ENCODE measurements at places on chromosomes 4 and X.

- no peak for DNase-seq
Observed at GRCh38 chr4:17490575-17491059, 21.3 kb downstream of the QDPR start.

GRCh38 chr4:166777760-166778159, 456.5 kb downstream of the SPOCK3 start:
- no peak for DNase-seq

DNA sequence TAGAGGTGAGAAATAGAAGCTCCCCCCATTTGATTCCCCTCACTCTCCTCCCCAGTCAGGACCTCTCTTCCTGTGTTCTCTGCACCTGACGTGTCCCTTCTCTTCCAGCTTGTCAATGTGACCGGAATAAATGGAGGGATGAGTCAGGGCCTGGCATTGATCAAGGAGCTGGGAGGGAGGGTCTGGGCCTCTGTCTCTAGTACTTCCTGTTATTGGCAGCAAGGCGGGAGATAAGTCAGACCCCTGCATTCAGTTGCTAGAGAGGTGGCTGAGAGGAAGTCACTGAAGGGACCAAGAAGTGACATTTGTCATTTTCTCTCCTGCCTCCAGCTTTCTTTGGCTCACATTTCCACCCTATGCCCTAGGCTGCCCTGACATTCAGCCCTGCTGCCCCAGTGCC, 35.1 kb upstream of the ZNF41 start:
- no peak for DNase-seq

DNA sequence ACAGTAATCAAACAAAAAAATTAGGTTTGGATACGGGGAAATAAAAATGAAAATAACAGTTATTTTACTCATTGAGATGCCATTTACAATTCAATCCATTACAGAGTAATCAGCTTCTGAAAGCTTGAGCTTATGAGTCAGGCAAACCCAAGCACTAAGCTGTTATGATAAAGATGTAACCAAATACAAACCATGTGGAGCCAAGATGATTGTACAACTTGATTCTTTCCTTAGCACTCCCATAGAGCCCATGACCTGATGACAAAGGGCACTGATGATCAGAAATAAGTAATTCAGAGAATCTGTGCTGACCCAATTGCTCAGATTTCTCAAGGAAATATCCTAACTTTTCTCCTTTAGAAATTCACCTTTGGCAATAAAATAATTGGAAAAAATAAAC, 40.5 kb upstream of the PRKG2 start:
- DNase-seq: no peak

DNA sequence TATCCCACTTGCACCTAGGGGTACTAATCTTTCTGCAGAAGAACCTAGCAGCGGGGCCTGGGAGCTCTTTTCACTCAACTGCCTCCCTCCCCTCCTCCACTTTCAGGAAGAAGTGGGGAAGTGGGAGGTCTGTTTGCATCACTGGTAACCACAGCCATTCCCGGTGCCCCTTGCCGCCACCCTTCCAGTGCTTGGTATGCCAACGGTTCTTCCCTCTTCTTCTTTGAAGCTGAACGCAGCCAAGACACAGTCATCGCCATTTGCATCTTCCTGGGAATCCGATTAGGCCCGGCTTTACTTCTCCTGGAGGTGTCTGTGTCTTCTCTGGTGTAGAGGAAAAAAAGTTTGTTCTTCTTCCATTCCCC, 47.2 kb upstream of the RBPJ start:
- DNase-seq: no peak

GRCh38 chr4:123547216-123548165, 150.9 kb downstream of the SPRY1 start:
- DNase-seq: no peak

DNA sequence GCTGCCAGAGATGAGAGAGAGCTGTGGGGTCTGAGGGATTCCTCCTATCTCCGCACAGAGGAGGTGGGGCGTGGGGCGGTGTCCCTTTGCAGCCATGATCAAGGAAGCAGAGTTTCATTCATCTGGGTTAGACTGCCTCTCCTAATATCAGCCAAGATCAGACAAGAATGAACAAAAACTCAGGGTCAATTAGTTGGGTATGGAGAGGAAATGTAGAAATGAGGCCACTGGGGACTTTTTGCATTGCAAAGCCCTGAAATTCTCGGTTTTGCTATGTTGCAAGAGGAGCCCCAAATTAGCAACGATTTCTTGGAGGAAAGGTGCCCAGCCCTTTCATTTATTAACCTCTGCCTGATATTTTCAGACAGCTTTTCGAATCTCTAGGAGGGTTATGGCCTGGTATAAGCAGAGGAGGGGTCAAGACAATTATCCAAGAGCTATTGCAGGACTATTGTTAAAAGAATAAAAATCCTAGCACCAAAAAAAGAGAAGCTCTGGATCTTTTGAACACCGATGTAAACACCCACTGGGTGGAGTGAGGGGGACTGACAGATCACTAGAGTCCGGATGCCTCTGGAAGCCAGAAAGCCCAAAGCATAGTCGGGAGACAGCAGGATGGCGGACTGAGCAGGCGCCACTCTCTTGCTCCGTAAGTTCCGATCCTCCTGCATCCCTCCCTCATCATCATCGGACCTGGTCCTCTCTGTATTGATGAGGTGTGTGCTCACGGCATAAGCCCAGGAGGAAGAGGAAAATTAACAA, 34.4 kb upstream of the ACSL1 start:
- DNase-seq: no peak

- no peak for DNase-seq
Observed at GRCh38 chr4:18860836-18861530, 839.4 kb upstream of the LCORL start.

DNA sequence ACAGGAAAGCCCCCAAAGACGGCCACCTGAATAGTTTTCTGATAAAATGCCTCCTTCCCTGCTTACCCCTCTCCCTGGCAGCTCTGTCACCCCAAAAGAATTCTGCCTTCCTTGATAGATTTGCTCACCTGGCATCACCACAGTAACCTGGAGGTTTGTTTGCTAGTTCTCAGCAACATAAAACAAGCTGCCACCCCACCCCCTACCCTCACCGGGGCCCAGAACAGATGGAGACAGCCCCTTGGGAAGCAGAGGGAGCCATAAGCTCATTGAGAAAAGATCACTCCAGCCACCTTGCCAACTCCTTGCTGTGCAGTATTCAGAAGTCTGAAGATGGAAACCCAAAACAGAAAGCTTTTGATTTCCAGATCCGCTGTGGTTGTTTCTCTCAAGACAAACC, 108.6 kb downstream of the DHX15 start:
- no peak for DNase-seq

- no peak for DNase-seq
Observed at GRCh38 chr4:14596028-14596427, 406.3 kb upstream of the CPEB2 start.

GRCh38 chr4:71272976-71273375, 65.8 kb upstream of the SLC4A4 start:
- DNase-seq: no peak

DNA sequence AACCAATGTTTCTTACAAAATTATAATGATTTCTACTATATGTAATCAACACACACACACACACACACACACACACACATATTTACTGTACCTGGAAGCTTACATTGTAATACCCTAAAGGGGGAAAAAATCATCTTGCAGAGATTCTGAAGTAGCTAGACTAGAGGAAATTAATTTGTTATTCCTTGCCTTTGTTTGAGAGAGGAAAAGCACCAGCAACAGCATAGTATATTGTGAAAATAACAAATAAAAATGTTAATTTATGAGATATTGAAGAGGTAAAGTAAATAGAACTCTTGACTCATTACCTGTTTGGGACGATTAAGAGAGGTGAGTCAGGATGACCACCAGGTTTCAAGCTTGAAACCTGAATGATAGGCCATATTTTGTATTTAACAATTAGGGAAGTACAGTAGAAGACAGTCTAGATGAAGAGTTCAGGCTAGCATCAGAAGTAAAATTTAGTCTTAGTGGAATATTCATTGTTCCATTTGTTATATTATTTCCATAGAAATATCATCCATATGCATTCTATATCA, 873.4 kb upstream of the PCDH10 start:
- DNase-seq: no peak

DNA sequence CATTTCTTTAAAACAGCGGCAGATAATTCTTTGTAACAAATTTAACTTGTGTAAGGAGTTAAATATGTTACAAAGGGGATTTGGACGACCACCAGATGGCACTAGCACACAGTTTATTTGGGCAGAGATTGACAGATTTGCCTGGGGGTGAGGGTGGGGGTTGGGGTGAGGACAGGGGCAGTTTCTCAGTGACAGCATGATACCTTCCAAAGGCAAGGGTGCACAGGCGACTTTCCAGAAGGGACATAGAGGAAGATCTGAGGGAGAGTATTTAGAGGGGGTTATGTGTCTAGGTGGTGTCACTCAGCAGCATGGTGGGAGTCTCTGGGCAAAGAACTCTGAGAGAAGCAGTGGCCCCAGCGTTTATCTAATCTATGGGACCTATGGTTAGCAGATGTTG, 9.6 kb upstream of the TMA16 start:
- peak; percentile 41 for DNase-seq

GRCh38 chrX:40746521-40746920, 11.2 kb upstream of the MED14 start:
- no peak for DNase-seq

DNA sequence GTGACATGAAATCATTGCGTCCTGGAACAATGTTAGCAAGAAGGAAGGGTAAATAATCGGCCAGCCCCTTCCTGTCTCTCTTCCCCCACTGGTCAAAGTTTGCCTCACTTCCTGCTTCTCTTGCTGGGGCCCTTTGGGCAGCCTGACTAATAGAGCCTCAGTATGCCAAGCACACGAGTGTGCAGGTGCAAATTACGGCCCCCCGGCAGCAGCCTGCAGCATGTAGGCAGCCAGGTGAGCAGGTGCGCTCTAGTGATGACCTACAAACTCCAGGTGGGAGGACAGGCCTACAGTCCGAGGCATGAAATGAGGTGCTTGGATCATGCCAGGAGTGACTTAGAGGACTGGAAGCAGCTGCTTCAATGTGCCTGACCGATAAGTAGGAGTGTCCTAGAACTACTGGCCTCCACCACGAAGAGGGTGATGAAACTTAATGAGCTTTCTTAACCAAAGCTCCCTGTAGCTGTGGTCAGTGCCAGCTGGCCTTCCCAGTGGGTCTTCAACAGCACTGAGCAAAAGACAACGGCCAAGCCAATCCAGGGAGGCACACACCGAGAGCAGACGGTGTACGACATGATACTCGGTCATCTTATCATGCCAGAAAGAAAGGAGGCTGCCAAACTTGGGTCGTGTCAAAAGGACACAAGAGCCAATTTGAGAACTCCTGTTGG, 26.1 kb upstream of the FAT1 start:
- no peak for DNase-seq

GRCh38 chr4:68175562-68176155, 46.0 kb upstream of the TMPRSS11F start:
- peak; percentile 11 for DNase-seq

DNA sequence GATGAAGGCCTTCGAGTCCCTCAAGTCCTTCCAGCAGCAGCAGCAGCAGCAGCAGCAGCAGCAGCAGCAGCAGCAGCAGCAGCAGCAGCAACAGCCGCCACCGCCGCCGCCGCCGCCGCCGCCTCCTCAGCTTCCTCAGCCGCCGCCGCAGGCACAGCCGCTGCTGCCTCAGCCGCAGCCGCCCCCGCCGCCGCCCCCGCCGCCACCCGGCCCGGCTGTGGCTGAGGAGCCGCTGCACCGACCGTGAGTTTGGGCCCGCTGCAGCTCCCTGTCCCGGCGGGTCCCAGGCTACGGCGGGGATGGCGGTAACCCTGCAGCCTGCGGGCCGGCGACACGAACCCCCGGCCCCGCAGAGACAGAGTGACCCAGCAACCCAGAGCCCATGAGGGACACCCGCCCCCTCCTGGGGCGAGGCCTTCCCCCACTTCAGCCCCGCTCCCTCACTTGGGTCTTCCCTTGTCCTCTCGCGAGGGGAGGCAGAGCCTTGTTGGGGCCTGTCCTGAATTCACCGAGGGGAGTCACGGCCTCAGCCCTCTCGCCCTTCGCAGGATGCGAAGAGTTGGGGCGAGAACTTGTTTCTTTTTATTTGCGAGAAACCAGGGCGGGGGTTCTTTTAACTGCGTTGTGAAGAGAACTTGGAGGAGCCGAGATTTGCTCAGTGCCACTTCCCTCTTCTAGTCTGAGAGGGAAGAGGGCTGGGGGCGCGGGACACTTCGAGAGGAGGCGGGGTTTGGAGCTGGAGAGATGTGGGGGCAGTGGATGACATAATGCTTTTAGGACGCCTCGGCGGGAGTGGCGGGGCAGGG, 568 bp downstream of the HTT start:
- peak; percentile 30 for DNase-seq

- no peak for DNase-seq
Observed at GRCh38 chr4:77084019-77084639, 8.3 kb upstream of the CCNI start.

GRCh38 chr4:22637306-22637705, 55.4 kb upstream of the GBA3 start:
- DNase-seq: no peak

DNA sequence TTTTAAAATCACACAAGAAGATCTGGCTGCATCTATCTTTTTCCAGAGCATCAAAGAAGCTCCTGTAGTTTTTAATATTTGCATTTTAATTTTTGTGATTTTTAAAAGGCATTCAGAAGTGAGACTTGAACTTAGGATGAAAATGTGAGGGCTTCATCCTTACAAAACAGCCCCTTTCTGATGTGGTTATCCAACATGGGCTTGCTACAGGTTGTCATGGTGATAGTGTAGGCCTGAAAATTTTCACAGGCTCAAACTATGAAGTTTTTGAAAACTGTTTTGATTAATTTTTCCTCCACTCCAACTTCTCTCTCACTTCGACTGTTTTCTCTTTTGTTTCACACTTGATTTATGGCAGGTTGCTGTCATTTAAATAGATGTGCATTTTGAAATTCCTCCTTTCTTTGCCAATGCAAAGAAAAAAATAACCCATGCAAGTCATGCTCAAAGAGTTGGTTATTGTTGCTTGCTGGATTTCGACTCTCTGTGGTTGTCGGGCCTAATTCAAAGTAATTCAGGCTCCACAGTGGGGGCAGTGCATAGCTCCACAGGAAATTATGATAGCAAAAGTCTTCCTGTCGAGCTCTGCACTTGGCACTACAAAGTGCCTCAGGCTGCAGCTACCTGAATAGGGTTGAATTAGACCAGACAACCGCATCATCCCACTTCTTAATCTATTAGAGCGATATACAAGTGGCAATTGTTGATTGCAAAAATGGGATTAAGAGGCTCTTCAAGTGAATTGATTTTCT, 201.0 kb upstream of the GPR101 start:
- no peak for DNase-seq

- DNase-seq: peak; percentile 48
Observed at GRCh38 chrX:48897157-48897624, 377 bp downstream of the TIMM17B start.

DNA sequence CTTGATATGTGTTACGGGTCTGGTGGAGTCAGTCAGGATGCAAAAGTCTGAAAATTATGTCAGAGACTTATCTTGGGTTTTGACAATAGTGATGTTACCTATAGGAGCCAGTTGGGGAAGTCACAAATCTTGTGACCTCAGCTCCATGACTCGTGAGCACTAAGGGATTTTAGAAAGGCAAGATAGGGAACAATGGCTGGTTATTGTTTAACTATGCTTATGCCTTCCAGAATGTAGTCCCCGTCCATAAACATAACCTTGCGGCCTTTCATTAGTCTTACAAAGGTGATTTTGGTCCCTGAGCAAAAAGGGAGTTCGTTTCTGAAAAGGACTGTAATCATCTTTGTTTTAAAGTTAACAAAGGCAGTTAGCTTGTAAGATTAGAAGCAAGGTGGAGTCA, 23.9 kb upstream of the GATB start:
- DNase-seq: no peak

Measured in activated T-cell treated with anti-CD3 and anti-CD28 coated beads for 24 hours (primary cell).